ENCODE measurements at places on chromosomes 2 and 18.

- DNase-seq, result no peak
These were observed 1.4 kb downstream of the PSD4 start for GRCh38 chr2:113175042-113175628.

DNA sequence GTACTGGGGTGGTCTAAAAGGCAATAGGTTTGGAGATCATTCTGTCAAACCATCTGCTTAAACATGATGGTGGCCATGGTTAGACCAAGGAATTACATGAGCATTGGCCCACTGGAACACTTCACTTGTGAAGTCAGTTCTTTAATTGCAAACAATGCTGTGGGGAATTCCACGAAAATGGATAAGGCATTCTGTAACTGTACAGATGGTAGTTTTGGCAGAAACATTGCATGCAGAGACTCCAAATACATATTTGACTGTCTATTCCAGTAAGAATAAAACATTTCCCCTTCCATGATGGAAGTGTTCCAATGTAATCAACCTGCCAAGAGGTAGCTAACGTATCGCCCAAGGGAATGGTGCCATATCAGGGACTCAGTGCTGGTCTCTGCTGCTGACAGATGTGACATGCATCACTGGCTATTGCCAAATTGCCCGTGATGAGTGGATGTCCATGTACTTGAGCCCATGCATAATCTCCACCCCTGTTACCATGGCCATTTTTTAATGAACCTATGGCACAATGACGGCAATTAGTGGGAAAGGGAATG lies 417.9 kb downstream of the CDH7 start:
- DNase-seq, result no peak

- no peak for DNase-seq
These were observed 36.7 kb downstream of the EPAS1 start for GRCh38 chr2:46333912-46334311.

- no peak for DNase-seq
These were observed 344.0 kb downstream of the ARHGAP15 start for GRCh38 chr2:143473216-143473615.

DNA sequence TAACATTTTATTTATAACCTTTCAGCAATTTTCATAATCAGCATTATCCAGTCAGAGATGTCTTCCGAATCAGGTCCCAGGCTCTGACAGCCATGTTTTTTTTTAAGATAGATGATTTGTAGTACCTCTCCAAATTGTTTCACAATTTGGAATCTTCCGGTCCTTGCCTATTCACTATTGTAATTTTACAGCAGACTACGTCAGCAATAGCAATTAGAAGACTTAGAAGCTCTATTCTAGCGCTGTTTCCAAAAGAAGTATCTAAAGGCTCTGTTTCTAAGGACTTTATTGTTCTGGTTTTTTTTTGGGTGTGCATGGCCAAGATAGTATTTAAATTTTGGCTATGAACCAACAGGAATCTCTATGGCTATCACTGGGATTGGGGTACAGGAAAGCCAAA lies 94.6 kb upstream of the PELI1 start:
- no peak for DNase-seq

DNA sequence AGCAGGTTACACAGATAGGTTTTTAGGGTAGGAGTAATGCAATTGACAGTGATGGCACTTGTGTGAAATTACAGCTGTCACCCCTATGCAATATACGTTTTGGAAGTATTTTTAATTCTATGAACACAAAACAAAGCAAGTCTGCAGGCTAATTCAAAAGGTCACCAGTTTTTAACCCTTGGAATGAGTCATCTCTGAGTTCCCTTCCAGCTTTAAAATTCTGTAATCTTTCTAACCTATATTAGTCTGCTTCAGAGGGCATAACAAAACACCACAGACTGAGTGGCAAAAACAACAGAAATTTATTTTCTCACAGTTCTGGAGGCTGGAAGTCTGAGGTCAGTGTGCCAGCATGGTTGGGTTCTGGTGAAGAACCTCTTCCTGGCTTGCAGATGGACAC lies 596.9 kb upstream of the HNMT start:
- no peak for DNase-seq

GRCh38 chr18:58813561-58814225 lies 51.0 kb upstream of the ZNF532 start:
- no peak for DNase-seq

GRCh38 chr18:48942086-48942485 lies 8.7 kb downstream of the SMAD7 start:
- no peak for DNase-seq

DNA sequence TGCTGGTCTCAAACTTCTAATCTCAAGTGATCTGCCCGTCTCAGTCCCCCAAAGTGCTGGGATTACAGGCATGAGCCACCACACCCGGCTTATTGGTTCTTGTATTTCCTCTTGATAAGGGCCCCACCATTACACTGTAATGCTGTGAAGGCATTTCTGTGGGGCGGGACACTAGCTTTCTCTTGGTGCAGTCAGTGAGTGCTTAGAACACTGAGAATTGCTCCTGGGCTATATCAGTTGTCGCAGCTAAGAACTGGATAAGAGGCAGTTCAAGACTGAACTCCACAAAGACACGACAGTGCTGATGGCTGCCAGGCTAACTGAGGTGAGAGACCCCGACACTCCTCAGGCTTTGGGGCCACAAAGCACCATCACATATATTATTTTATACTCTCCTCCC lies 2.1 kb downstream of the KHK start:
- DNase-seq, result no peak

DNA sequence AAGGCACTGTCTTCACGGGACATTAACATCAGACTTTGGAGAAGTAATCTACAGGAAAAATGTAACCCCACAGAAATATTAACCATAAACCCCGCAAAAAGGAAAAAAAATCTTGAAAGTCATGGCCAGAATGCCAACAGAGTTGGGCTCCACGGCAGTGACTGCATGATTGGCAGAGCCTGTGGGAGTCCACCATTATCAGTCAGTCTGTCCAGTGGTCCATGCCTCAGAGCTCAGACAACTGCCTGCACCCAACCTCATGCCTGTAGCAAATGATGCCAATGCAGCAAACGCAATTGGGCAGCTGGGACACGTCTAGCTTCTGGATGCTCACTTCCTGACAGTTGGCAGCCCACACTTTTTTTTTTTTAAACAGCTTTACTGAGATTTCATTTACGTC lies 5.1 kb upstream of the PPIG start:
- no peak for DNase-seq

DNA sequence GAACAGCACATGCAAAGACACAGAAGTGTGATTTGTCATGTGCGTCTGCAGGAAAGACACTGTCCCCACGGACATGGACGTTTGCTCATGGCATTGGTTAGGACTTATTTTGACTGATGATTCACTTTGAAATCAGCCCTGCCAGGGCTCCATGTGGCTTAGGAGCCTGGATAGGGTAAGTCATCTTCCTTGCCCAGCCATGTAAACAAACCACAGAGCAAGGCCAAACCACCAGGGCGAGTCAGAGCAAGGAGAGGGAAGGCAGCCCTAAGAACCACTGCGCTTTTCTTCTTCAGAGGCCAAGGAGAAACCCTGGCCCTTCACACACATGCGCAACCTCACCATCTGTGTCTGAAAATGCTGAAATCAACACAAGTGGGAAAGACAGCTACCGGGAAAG lies 88.8 kb downstream of the GFPT1 start:
- DNase-seq, result no peak

- no peak for DNase-seq
These were observed 21.1 kb upstream of the RALBP1 start for GRCh38 chr18:9454061-9454703.

- DNase-seq, result no peak
These were observed 54.9 kb upstream of the HS6ST1 start for GRCh38 chr2:128373451-128374000.

- DNase-seq, result no peak
These were observed 17.9 kb downstream of the MOGAT1 start for GRCh38 chr2:222689322-222689721.

- DNase-seq, result no peak
These were observed 5.9 kb downstream of the RIOK3 start for GRCh38 chr18:23458830-23459529.

DNA sequence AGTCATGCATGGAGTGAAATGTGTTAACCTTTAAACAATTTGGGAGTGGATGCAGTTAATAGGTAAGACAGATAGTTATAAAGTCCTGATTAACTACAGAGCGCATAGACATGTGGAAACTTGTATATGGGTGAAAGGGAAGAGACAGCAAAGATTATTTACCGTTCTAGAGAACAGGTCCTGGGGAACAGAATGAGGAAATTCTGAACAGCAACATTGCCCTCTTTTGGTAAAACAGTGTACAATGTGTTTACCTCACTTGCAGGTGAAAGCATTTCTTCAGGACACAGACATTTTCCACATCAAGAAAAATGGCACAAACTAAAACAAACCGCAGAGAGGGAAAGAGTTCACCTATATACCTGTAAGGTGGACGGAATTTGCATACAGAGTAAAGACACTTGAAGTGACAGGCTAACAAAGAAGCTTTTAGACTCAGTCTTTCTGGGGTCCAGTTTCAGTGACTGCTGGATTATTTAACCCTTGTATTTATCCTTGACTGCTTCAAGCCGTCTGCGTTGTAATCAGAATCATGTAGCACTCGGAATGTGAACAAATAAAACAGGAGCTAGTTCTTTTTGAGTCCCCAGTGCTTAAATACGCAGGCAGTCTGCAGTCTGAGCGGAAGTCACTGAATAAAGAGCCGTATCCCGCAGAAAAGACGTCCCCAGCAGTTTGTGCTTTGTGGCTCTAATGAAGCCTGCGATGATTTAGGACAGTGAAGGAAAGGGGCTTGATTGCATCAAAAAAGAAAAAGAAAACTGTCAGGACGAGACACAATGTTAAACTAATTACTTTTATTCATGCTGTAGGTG lies 364.8 kb upstream of the GALNT5 start:
- no peak for DNase-seq

GRCh38 chr2:172739661-172740266 lies 4.1 kb downstream of the RAPGEF4 start:
- no peak for DNase-seq

DNA sequence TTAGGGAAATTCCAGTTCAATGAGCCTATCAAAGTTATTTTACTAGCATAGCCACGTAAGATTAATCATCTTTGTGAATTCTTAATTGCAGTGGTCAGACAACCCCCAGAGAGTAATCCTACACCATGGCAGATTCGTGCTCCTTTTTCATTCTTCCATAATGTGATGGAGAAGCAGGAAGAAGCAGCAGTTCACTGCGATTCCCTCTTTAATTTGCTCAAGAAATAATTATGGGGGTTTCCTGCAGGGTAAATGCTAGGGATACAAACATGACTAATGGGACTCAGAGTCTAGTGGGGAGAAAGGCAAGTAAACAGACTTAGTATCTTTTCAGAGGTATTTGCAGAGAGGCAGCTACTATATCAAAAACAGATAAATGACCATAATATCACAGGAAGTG lies 175.8 kb upstream of the HNRNPA3 start:
- no peak for DNase-seq

GRCh38 chr18:78240627-78241252 lies 738.9 kb upstream of the SALL3 start:
- no peak for DNase-seq

DNA sequence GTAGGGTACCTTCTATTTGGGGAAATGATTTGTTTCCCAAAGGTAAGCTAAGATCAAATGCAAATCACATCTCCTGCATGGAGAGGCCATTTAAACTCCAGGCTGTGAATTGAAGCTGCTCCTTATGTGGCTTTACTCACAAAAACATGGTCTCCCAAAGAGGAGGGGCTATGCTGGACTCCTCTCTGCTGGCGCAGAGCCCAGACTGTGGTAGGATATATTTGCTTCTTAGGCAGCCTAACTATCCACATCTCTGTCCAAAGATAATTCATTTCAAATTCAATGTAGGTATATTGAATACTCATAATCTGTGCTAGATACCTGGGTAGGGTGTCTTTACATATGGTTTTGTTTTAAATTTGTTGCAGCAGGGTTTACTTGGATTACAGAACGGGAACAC lies 358.5 kb downstream of the ALK start:
- no peak for DNase-seq

DNA sequence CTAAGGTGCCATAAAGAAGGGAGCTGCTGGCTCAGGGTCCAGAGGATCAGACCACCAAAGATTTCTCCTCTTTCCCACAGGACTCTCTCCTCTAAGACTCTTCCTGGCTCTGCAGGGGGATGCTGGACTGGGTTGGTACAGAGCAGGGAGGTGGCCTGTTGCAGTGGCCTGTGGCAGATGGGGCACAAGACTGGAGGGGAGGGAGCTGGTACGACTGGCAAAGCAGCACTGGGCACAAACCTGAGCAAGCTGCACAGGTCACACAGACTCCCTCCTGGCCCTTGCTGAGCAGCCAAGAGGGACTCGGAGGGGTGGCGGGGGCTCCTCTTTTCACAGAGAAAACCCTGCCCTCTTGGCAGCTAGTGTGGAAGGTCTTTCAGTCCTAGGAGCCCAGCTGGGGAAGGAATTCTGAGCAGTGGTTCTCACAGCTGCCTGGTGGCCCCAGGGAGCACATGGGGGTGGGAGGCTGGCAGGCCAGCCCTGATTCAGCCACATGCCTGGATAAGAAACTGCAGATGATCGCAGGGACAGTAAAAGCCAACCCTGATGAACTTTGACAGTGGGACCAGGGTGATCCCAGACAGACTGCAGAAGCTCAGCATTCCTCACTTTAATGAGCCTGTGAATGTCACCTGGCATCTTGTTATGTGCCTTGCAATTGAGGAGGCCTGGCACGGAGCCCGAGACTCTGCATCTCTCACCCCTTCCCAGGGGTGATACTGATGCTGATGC lies 32.5 kb upstream of the ACAA2 start:
- DNase-seq, result no peak

DNA sequence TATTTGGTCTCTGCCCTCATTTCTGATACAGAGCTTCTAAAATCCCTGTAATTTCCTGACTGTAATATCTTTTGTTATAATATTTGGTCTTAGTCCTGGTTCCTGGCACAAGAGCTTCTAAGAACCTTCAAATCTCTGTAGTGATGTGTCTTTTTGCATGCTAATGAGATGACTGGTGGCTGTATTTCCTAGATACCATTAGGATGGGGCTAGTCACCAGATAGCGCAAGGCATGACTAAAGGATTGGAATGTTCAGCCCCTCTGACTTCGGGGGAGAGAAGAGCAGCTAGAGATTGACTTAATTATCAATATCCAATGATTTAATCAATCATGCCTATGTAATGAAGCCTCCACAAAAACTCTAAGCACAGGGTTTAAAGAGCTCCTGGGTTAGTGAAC lies 620.8 kb upstream of the ACVR2A start:
- no peak for DNase-seq
